Ascending aorta (tissue), 2 donors: ENCODE measurements at places on chromosomes 2 and 18. TPM values are rescaled to one million over a fixed set of nuclear protein-coding genes. Genes with fewer than 3 reads are reported as not detected.

PTPRN gene
- total RNA-seq = not detected

COPS9 gene
- total RNA-seq = 4.7 TPM

UBXN4 gene
- 14.8 TPM for total RNA-seq

ACMSD gene
- total RNA-seq = not detected

ACTG2 gene
- 134 TPM for total RNA-seq

SF3B1 gene
- total RNA-seq = 88.6 TPM

FAHD2A gene
- 54.0 TPM for total RNA-seq

BUB1 gene
- total RNA-seq = not detected

GRCh38 chr18:12334863-12335262 lies 26.8 kb downstream of the TUBB6 start:
- no peaks in the 10 kb centered on the region for H3K27me3 ChIP-seq
- no peaks in the 10 kb centered on the region for H3K4me1 ChIP-seq
- no peak overlapping the region for H3K4me3 ChIP-seq
- peaks cover 30% of the 10 kb centered on the region for H3K36me3 ChIP-seq

DNA sequence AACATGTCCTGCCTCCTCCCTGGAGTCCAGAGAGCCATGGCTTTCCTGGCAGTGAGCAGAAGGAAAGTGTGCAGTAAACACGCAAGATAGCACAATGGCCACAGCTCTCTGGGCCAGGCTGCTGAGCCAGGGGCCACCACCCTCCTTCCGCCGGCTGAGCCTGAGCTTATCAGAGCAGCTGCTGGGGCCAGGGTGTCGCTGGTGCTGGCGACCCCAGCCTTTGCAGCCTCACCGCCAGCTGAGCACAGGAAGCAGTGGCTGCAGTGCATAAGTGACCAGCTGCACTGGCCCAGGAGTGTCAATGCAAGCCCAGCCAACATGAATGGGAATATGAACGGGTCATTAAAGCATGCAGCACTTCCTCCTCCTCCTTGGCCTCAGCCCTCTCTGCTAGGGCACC lies 172.0 kb downstream of the ZFP36L2 start:
- H3K27ac ChIP-seq = no peak overlapping the region
- no peaks in the 10 kb centered on the region for H3K27me3 ChIP-seq
- H3K4me1 ChIP-seq = peaks cover 6% of the 10 kb centered on the region
- DNase-seq = no peak

- H3K27ac ChIP-seq = no peak overlapping the region
- no peaks in the 10 kb centered on the region for H3K4me1 ChIP-seq
- no peak for DNase-seq
- no peak overlapping the region for H3K4me3 ChIP-seq
- H3K36me3 ChIP-seq = no peaks in the 10 kb centered on the region
- H3K27me3 ChIP-seq = no peaks in the 10 kb centered on the region
Observed at GRCh38 chr2:172894689-172895387, 159.2 kb downstream of the RAPGEF4 start.

DNA sequence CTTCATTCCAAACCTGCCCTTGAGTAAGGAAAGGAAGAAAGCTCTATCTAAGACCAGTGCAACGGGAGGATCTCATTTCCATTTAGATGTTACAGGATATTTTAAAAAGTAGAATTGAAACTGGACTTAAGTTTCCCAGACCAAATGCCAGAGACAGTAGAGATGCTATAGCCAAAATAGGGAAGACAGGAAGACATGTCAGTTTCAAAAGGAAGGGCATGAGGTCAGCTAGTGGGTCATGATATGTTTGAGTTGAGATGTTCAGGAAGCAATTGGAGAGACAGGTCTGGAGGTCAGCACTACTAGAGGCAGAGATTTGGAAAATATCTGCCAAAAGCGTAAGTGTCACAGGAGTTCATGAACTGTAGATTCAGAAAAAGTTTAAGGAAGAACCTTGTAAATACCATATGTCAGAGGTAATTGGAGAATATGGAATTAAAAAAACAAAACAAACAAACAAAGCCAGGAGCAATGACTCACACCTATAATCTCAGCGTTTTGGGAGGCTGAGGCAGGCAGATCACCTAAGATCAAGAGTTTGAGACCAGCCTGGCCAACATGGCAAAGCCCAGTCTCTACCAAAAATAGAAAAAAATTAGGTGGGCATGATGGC lies 50.8 kb downstream of the EPHA4 start:
- H3K36me3 ChIP-seq = peaks cover 3% of the 10 kb centered on the region
- DNase-seq = no peak
- no peak overlapping the region for H3K27ac ChIP-seq
- H3K4me3 ChIP-seq = no peak overlapping the region

DNA sequence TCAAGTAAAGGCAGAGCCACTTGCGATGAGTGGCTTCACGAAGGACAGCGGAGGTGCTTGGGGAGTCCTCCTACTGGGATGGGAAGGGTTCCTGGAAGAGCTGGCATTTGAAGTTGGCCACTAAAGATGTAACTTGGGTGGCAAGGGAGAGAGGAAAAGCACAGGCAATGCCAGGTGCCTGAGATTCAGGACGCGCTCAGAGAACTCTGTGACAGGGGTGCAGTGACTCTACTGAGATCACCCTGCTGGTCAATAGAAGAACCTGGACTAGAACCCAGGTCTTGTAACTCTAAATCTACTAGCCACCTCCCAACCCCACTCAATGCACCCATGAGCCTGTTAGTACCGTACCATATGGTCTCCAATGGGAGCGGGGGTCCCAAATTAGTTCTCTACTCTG lies 5.4 kb upstream of the GRHL1 start:
- peaks cover 4% of the 10 kb centered on the region for H3K4me1 ChIP-seq
- no peaks in the 10 kb centered on the region for H3K27me3 ChIP-seq
- no peak overlapping the region for H3K27ac ChIP-seq
- DNase-seq = no peak

GRCh38 chr2:69810550-69810949 lies 18.9 kb upstream of the GMCL1 start:
- no peaks in the 10 kb centered on the region for H3K27me3 ChIP-seq
- peaks cover 89% of the 10 kb centered on the region for H3K36me3 ChIP-seq
- H3K4me1 ChIP-seq = no peaks in the 10 kb centered on the region
- DNase-seq = no peak
- H3K27ac ChIP-seq = no peak overlapping the region

DNA sequence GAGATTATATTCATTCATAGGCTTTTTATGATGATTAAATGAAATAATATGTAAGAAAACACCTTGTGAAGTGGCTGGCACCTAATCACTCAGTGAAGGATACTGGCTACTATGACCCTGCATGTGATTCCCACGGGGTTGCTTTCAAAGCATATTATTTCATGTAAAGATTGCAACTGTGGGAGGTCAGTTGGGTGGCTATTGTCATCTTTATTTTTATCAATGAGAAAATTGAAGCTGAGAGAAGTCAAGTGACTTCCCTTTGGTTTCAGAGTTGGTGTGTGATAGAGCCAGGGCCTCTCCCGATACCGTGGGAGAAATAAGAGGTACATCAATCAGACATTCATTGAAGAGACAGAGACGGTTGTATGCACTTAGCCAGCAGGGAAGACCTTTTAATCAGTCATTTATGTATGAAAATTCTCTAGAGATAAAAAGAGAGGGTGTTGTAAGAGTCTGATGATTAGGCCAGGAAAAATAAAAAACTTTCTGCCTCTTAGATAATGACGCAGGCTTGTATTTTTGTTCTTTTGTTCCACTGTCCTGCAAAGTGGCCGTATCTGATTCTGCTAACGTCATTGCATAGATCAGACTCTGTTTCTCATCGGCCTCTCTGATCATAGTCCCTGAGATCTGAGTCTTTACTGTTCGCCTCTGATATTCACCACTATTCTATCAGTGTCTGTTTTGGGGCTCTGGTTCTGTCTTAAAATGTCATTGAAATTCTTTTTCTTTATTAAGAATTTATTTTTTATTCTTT lies 50.5 kb downstream of the QPCT start:
- H3K4me1 ChIP-seq = no peaks in the 10 kb centered on the region
- DNase-seq = no peak
- no peak overlapping the region for H3K4me3 ChIP-seq
- H3K27me3 ChIP-seq = no peaks in the 10 kb centered on the region
